ENCODE measurements at places on chromosomes 6 and 20.
A peak's percentile ranks its signal among the peaks of the same experiment; 100 is the strongest.

DNA sequence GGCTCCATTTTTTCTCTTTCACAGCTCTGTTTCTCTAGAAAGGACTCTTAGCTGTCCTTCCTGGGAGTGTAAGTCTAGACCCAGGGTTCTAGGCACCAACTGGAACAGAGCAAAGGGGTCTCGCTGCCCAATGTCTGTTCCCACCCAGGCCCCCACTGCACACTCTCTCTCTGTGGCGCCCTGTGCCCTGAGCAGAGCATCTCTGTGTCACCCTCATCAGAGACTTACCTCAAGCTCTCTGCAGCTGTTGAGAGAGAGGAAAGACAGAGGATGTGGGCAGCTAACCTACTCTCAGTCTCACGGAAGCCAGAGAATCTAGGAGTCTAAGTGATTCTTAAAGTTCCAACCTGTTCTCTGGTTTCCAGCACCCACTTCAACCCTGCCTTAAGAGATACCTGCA lies 9.5 kb downstream of the NCR2 start:
- no peak for DNase-seq

- DNase-seq = no peak
These were observed 404 bp downstream of the SLC22A23 start for GRCh38 chr6:3456395-3456897.

DNA sequence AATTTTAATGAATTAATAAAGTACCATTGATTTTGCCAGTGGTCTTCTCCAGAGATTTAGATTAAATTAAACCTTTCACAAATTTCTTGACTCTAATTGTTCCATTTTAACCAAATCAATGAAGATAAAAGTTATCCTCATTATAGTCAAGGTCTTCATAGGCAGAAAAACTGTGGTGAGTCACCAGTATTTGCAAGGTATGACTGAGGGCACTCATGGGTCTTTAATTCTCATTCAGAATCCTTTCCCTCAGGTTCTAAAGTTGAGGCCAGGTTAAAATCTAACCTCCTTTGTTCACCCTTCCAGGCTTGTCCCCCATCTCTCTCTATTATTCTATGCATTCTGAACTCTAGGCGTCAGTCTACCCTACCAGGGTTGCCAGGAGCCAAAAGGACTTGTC lies 93.9 kb downstream of the JAG1 start:
- DNase-seq = no peak

DNA sequence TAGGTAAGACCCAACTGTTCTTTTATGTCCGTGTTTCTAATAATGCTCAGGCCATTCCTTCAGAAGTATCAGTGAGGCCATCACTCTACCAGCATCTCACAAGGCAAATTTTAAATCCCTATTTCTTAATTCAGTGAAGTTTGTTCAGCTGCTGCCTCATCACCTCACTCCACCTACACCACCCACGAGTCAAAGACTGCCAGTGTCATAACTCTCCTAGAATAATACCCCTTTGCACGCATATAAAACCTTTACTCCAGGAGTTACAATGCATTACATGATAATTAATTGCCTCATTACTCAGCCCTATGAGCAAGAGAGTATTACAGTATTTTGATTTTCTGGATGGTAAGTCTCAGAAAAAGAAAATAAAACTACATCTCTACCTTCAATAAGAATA lies 793.6 kb downstream of the TFAP2A start:
- peak; percentile 3 for DNase-seq

GRCh38 chr6:6851059-6851948 lies 256.5 kb upstream of the RREB1 start:
- peak; percentile 95 for DNase-seq

- DNase-seq = no peak
These were observed 4.5 kb downstream of the TCFL5 start for GRCh38 chr20:62856931-62857619.

DNA sequence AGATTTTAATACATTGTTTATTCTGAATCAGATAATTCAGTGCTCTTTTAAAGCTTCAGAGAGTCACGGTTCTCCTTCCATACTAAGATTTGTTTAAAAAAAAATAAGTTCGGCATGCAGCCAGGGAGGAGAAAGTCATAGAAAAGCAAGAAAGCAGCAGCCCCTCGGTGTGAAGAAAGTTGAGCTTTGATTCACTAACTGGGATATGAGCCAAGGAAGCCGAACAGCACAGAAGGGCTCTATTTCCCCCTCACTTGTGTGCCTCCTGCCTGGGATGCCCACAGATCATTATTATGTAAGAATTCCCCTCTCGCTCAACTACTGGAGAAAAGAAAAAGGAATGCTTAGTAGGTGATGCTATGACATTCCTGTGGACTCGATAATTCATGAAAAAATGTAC lies 69.3 kb upstream of the SYNJ2 start:
- DNase-seq = peak; percentile 95

DNA sequence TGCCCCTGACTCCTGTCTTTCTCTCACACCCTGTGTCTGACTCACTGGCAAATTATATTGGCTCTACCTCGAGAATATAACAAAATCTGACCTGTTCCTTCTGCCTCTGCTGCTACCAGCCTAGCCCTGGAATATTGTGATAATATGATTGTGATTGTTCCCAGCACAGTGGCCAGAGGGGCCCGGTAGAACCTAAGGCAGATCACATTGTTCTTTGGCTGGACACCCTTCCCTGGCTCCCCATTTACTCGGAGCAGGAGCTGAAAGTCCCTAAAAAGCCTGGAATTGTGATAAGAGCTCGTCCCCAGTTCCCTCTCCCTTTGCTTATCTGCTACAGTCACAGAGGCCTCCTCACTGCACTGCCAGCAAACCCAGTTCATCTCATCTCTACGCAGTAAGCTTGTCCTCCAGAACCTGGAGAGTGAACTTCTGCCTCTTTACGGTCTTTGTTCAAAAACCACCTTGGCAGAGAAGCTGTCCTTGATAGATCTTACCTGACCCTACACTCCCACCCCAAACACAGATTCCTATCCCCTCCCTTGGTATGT lies 21.8 kb downstream of the SERPINB6 start:
- no peak for DNase-seq

DNA sequence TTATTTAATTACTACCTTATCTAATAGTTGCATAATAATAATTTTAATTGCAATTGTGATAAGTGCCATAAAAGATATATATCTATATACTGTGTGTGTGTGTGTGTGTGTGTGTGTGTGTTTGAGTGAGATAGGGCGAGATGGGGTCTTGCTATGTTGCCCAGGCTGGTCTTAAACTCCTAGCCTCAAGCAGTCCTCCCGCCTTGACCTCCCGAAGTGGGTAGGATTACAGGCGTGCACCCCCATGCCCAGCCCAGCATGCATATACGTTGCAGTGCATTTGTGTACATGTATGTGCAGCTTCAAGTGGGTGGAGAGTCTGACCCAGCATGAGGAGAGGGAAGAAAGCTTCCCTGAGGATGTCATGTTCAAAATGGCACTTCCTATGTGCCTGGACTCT lies 4.6 kb upstream of the RIMS4 start:
- no peak for DNase-seq

- no peak for DNase-seq
These were observed 609.5 kb upstream of the CDH4 start for GRCh38 chr20:60642541-60642940.

DNA sequence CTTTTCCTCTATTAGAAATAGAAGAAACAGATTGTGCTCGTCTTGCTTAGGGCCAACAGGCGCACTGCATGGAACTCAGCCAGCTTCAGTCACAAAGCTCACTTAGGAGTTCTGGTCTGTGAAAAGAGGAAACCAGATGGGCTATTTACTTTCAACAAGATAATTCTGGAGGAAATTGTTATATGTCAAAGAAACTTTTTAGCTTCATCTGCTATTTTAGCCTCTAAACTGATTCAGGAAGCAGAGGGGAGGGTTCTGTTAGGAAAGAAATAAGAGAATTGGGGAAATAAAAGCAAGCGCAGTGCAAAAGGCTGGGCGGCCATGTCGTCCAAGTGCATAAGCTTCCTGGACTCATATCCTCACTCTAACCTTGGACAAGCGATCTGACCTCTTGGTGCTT lies 21.3 kb downstream of the PRKN start:
- DNase-seq = peak; percentile 18

- DNase-seq = no peak
These were observed 241.6 kb upstream of the BTBD3 start for GRCh38 chr20:11675920-11676629.

DNA sequence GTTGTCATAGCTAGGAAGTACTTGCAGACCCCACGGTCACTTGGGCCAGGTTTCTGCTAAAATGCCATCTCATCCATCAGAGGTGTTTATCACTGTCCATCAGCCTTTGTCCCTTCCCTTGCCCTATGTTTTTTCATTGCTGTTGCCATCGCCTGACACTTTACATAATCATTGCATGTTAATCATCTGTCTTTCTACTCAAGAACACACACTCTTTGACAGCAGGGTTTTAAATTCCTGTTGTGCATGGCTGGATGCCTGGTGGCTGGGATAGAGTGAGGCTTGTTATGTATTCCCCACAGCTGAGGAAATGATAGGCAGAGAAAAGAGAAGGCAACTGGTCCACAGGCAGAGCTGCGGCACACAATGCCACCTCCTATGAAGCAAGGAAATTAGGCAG lies 11.7 kb upstream of the C6orf118 start:
- DNase-seq = no peak

- no peak for DNase-seq
These were observed 330.1 kb downstream of the RIMS1 start for GRCh38 chr6:72216222-72217068.

DNA sequence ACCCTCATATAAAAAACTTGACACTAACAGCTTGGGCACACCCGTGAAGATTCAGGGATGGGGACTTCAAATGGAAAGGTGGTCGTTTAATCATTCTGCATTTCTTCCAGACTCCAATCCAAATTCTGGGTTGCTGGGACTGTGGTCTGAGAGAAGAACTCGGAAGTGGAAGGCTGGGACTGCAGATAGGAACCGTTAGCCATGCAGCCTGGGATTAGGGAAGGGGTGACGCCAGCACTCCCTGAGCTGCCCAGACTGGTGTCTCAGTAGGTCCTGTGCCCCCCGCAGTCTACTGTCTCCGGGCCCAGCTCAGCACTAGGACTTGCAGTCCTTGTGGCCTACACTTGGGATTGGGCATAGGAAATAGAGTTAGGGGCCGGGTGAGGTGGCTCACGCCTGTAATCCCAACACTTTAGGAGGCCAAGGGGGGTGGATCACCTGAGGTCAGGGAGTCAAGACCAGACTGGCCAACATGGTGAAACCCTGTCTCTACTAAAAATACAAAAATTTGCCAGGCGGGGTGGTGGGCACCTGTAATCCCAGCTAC lies 511 bp upstream of the CLIC1 start:
- DNase-seq = no peak

DNA sequence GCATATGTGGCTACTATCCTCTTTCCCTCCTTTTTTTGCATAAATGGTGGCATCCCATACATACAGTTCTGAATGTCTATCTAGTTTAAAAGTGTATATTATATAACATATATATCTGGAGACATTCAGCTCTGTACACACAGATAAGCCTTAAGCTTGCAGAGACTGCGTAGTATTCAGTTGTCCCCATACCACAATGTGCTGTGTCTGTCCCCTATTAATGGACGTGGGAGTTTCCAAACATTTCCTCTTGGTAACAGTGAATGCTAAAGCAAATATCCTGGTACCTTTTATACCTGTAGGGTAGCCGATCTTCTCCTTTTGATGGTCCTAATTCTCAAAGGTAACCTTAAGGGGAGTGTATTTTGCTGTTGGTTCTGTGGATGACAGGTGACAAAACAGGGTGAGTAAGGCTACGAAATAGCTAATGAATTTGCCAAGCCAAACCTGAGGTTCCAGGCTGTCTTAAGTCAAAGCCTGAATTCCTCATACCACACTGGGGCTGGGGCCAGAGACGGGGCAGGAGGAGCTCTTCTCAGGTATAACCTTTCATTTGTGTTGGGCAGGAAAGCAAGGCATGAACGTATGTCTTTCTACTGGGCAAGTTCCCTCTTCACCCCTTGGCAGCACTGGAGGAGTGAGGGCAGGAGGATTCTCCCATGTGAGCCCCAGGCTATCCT lies 7.8 kb upstream of the C2 start:
- DNase-seq = no peak

- DNase-seq = no peak
These were observed 14.5 kb downstream of the REV3L start for GRCh38 chr6:111468329-111469012.

GRCh38 chr6:17116117-17116440 lies 14.2 kb downstream of the STMND1 start:
- no peak for DNase-seq

- DNase-seq = no peak
These were observed 12.9 kb upstream of the CEP85L start for GRCh38 chr6:118663993-118664985.

DNA sequence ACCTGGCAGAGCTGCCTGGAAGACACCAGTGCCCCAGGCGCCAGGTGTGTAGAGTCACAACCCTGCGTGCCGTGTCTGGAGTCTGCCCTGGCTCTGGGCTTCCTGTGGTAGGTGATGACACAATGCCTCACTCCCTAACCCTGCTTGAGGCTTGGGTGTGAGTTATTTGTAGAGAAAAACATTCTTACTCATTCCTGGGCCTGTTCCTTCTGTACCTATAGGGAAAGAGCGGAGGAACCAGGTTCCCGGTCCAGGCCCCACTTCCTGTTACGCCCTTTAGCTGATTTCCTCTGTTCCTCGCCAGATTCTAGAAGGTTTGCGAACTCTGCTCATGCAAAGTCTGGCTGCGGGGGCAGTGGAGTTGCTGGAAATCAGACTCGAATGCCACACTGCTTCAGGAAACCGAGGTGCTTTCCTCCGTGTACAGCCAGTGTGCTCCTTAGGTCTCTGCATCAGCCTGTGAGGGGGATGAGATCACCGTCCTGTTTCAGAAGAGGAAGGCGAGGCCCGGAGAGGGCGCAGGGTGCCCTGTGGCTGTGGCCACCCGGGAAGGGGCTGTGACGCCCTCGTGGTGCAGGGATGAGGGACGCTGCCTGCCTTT lies 67.1 kb upstream of the DUSP22 start:
- DNase-seq = no peak

DNA sequence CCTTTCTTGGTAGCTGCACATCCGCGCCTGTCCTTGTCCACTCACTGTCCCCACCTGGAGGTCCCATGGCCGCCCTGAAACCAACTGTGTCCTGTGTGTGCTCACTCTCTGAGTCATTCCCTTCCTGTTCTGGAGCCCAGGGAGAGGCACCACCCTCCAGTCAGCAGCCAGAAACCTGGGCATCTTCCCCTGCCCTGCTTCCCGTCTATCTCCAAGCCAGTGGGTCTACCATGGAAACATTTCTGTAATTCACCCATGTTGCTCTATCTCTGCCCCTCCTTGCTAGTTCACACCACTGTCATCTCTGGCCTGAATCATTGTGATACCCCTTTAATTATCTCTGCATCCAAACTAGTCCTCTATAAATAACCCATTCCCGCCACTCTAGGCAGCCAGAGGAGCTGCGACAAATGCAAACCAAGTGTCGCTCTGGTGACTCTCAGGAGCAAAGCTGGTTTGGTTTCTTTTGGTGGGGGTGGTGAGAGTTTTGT lies 28.8 kb upstream of the SYNJ2 start:
- DNase-seq = no peak

DNA sequence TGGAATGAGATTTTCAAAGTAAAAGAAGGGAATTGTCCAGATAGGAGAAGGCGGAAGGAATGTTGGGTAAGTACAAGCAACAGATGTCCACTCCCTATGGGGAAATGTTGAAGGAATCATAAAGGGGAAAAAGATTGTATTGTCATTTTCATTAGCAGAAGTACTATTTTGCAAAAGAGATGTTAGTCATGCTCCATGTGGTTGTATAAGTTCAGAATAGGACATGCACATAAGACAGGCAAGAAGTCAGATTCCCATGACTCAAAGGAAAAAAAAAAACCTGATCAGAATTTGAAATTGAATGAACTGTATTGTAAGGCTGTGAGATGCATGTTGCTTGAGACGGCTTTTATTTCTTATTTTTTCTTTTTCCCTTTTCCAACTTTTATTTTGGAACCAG lies 36.8 kb downstream of the GRM1 start:
- DNase-seq = no peak

Measured in fibroblast of skin of abdomen (primary cell).